Mesothelial cell of epicardium (in vitro differentiated cells): ENCODE measurements at places on chromosomes 1 and 21.

GRCh38 chr1:25529518-25530185 lies 13.8 kb upstream of the LDLRAP1 start:
- DNase-seq: no peak
- H3K27ac ChIP-seq: no peak overlapping the region
- H3K4me1 ChIP-seq: no peaks in the 10 kb centered on the region
- H3K27me3 ChIP-seq: no peaks in the 10 kb centered on the region
- H3K36me3 ChIP-seq: no peaks in the 10 kb centered on the region

DNA sequence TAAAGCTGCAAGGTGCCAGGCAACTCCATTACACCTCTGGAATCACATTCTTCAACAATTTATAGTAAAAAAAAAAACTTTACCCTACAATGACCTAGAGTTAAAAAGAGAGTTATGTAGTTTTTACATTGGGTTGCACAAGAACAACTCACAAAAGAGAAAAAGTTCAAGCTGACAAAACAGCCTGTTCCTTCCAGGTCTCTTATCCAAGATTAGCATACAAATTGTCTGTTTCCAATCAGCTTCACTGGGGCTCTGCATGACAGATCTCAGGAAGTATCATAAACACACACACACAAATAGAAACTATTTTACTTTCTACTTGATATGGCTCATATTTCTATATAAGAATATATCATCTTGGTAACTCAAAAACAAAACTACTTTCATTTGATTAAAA lies 154.6 kb downstream of the PCNX2 start:
- no peak for DNase-seq
- no peak overlapping the region for H3K4me3 ChIP-seq
- peaks cover 9% of the 10 kb centered on the region for H3K4me1 ChIP-seq

DNA sequence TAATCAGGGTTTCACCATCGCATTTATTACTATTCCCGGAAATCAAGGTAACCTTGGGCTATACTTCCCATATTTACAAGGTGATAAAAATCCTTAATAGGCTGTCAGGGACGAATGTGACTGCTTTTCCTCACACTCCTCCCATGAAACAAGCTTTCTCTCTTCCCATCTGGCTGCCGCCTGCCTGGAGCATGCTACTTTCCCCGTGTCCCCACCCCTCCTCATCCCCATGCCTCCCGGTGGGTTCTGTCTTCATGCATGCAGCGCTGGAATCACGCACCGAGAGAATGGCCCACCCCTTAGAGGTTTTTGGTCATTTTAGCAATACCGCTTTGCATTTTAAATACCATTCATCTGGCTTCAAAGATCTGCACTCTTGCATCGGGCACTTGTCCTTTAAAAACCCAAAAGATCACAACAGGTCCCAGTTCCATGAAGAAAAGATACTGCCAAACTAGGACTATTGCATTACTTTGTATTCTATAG lies 339.1 kb downstream of the NTNG1 start:
- H3K4me3 ChIP-seq: no peak overlapping the region
- peaks cover 14% of the 10 kb centered on the region for H3K4me1 ChIP-seq
- no peaks in the 10 kb centered on the region for H3K27me3 ChIP-seq
- DNase-seq: no peak
- no peak overlapping the region for H3K27ac ChIP-seq

- peaks cover 6% of the 10 kb centered on the region for H3K4me1 ChIP-seq
- H3K4me3 ChIP-seq: no peak overlapping the region
- H3K27ac ChIP-seq: no peak overlapping the region
Observed at GRCh38 chr21:26280775-26281174, 110.2 kb upstream of the APP start.

DNA sequence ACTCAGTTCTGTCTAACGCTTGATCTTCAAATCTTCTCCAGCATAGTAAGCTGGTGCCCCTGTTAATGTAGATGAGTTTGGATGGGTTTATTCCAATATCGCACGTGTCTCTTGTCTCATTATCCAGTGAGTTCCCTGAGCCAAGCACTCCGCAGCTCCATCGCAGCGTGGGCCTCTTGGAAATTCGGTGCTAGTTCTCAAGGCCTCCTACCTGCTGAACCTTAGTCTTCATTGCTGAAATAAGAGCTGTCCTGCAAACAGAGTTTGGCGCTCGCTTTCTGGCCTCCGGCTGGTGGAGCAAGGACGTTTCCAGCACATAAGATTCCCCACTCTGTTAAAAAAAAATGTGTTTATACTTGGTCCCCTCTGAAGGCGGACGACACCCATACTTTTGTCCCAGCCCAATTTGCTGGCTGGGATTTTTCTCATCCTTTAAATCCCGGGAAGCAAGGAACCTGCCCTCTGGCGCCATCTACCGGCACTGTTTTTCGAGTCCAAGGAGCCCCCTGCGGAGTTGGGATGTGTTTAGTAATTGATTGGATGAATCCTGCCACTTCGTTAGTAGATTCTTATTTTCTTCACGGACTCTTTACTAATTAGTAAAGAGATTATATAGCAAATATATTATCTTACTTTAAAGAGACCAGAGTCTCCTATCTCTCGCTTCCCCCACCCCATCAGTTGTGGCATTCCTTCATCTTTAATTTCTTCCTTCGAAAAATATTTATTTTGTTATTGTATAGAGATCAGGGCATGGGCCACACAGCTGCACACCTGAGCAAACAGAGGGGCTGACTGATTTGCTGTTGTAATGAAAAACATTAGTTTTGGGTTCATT lies 14.7 kb downstream of the JUN start:
- H3K27me3 ChIP-seq: no peaks in the 10 kb centered on the region
- no peak overlapping the region for H3K4me3 ChIP-seq
- peaks cover 6% of the 10 kb centered on the region for H3K4me1 ChIP-seq
- no peaks in the 10 kb centered on the region for H3K36me3 ChIP-seq
